ENCODE measurements at places on chromosomes 16 and 17. TPM values are rescaled to one million over a fixed set of nuclear protein-coding genes. Genes with fewer than 3 reads are reported as not detected.
A peak's percentile ranks its signal among the peaks of the same experiment; 100 is the strongest.

SPATA22 gene
- not detected for total RNA-seq

GRCh38 chr17:30401097-30401496 lies 22.4 kb downstream of the CPD start:
- no peak for DNase-seq

GRCh38 chr16:88975511-88976061 lies 1.4 kb downstream of the CBFA2T3 start:
- DNase-seq = no peak

DNA sequence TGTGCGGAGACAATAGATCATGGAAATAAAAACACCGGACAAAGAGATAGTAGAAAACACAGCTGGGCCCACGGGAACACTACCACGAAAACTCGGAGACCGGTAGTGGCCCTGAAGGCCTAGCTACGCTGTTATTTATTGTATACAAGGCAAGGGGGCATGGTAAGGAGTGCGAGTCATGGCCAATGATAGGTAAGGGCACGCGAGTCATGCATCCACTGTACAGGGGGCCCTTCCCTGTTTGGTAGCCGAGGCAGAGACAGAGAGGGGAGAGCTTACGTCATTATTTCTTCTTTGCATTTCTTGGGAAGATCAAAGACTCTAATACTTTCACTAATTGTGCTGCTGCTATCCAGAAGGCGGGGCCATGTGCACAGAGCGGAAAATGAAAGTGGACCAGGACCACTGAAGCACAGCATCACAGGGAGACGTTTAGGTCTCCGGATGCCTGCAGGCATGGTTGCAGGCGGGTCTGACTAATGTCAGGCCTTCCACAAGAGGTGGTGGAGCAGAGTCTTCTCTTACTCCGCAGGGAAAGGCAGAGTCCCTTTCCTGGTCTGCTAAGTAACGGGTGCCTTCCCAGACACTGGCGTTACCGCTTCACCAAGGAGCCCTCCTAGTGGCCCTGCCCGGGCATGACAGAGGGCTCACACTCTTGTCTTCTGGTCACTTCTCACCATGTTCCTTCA lies 74.4 kb upstream of the ARL4D start:
- DNase-seq = peak; percentile 53

GRCh38 chr16:67923414-67924116 lies 8.1 kb downstream of the CTRL start:
- no peak for DNase-seq

DNA sequence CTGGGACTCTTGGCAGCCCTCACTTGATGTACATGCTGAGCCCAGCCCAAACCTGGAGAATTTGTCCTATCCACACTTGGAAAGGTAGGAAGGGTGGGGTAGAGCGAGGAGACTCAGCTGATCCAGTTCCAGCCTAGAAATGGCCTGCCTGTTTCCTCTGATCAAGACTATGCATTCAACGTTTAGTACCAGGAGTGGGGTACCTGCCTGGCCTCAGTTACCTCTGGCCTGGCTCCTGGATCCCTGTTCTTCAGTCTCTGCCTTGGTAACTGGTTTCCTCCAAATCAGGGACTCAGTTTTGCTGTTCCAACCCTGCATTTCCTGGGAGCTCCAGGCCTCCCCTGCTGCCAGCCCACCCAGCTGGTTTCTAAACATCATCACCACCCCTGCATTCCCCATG lies 233.5 kb downstream of the GSG1L start:
- DNase-seq = no peak

ATXN1L gene
- total RNA-seq = 10.6 TPM

TBC1D3E gene
- not detected for total RNA-seq

DBNDD1 gene
- 5.0 TPM for total RNA-seq

GRCh38 chr16:1531638-1531910 lies 1.9 kb upstream of the TMEM204 start:
- DNase-seq = no peak

GRCh38 chr16:85384833-85385462 lies 228.2 kb upstream of the GSE1 start:
- DNase-seq = no peak

DNA sequence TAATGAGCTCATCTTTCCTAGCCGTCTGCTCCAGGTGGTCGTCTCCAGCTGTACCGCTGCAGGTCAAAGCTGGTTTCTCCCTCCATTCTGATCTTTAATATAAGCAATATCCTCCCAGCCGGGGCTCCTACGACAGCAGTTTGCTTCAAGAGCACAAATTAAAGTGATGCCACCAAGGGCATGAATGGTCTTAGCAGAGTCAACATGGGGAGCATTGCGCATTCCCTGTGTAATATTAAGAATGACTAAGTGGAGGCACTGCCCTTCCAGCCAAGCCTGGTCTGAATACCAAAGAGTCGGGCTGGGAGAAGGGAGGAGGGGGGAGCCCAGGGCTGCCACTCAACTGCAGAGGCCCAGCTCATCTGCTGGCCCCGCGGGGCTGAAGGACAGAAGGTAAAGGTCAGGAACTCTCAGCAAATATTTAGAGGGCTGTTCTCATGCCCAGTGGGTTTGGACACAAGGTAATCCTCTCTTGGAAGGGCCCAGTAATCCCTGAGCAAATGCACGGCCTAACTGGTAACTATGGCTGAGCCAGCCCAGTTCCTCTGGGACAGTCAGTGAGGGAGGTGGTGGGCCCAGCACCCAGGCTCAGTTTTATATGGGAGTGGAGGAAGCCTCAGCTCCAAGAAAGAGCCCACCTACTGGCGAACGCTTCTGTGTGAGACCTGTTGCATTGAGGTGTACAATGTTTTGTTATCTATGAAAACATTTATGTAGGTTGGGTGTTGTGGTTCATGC lies 121.2 kb downstream of the IRX3 start:
- no peak for DNase-seq

DNA sequence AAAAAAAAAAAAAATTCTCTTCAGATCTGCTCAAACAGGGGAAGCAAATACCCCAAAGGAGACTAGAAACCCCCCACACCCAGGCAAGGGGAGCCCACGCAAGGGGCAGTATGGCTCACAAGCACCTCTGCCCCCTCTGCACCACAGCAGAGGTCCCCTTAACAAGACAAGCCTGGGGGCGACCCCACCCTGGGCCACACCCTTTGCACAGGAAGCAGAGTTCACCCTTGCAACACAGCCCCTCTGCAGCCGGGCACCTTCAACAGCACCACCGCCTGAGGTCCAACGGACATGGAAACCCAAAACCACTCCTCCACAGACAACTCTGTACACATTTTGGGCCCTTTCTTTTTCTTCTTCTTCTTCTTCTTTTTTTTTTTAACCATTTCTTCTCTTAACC lies 12.8 kb downstream of the AXIN1 start:
- no peak for DNase-seq

PPL gene
- 3.5 TPM for total RNA-seq

DNA sequence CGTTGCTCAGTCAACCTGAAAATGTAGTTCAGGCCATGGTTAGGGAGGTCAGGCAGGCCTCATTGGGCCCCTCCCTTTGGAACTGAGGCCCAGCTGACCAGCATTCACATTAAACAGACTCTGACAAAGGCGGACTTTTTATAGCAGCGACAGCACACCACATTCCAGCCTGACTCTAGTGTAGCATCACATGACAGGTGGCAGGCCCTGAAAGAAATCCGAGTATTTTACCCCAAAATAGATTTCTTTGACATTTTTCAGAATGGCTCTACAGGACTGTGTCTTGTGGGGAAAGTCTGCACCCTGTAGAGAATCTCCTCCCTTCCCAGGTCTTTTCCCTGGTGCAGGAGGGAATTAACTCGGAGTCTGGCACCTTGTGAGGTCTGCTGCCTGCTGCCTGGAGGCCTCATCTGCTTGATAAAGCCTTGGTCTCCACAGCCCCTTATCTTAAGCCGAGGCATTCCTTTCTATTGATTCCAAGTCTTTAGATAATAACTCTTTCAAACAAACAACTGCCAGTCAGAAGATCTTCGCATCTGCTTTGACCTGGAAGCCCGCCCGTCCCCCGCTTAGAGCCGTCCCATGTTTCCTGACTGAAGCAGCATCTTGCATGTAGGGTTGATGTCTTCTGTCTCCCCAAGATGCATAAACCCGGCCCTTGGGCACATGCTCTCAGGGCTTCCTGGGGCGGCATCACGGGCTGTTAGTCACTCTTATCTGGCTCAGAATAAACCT lies 44.0 kb upstream of the CAPN15 start:
- DNase-seq = no peak

CCDC78 gene
- total RNA-seq = 4.1 TPM

- DNase-seq = no peak
Measured at GRCh38 chr16:89002851-89003830, 26.1 kb upstream of the CBFA2T3 start.

GRCh38 chr16:9518051-9518450 lies 426.6 kb downstream of the HAPSTR1 start:
- no peak for DNase-seq

ZNF629 gene
- total RNA-seq = 10.9 TPM

GRCh38 chr17:34248511-34249024 lies 6.5 kb upstream of the CCL2 start:
- no peak for DNase-seq

DNA sequence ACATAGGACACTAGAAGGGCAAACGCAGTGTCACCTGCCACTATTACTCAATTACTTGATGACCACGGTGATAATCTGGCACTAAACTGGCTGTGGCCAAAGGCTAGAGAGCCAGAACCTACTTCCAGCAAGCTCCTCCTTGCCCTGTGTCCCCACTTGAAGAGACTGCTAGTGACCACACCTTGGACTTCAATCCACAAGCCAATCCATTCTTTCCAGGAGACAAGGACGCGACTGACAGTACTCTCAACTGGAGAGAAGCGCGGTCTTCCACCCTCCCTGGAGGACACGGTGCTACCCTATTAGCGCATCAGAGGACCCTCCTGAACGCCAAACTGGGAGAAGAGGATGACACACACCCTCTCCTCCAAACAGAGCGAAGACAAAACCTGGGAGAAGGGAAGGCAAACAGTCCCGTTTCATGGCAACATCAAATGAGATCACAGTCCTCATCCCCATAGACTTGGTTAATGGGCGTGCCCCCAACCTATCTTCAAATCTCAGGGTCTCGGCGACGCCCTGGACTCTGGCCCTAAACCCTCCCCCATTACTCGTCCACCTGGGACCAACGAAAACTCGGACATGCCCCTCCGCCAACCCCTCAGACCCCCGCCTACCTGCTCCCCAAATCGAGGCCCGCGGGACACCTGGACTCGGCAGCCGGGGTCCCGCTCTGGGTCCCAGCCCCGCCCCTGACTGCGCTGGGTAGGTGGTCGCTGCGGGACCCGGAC lies 508 bp downstream of the FLCN start:
- no peak for DNase-seq

GRCh38 chr17:75535119-75535537 lies 9.6 kb downstream of the LLGL2 start:
- no peak for DNase-seq
